Iris pigment epithelial cell (primary cell): ENCODE measurements at places on chromosomes 12 and 14.

DNA sequence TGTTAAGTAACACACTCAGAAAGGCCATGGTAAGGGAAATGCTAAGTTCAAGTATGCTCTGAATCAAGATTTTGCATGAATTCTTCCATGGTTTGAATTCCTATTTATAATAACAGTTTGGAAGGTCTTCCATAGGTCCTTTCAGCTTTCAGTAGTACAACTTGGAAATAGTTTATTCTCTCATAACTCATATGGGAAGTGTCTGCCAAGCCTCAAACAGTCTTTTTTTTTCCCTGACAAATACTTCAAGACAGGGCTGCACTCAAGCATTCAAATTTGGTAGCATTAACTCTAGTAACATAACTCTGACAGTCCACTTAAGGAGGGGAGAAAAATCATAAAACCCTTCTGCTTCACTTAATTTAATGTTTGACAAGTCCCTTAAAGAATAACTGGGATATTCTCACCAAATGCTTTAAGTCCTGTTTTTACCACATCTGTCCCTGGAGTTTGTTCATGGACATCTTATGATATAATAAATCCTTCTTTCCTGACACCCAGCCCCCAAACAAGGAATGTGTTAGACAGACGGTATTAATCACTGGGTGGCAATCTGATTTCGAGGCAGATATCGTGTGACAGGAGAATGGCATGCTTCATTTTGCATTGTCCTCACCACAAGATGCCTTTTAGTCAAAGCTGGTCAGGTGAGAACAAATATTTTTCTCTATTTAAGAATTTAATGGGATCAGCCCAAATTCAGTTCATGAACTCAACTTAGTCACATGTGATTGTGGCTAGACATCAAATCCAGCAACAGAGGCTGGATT is 165.7 kb downstream of the BMP4 start:
- no peak for DNase-seq

DNA sequence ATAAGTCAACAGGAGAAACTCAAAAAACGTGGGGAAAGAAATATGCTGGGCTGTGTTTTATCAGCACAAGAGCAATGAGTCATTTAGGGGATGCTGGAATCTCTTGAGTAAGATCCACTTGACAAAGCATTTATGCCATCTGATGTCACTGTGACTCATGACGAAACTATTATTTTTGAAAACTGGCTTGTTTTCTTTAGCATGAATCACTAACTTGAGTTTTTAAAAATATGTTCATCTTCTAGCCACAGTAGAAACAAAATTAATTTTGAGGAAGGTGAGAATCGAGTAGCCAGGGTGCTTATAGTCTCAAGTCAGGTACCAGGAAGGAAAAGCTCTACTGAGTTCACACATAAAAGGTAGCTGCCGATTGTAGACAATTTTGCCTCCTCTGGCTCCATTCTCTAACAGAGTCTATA is 456.2 kb upstream of the MGAT4C start:
- DNase-seq, result peak; percentile 99

DNA sequence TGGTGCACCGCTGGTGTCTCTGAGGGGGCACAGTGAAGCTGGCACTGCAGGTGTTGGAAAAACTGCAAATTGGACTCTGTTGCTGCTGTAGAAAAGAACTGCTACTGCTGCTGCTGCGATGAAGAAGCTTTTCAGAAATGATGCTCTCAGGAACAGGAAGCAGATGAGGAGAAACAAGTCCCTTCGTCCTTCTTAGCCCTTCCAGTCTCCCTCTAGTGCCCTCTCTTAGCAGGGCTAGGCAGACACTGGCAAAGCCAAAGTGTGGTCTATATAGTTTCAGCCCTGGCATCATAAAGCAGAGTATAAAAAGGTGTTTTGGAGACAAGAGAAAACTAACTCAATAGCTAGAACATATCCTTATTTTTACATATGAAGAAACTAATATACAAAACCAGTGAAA is 174.5 kb downstream of the MYRFL start:
- no peak for DNase-seq

DNA sequence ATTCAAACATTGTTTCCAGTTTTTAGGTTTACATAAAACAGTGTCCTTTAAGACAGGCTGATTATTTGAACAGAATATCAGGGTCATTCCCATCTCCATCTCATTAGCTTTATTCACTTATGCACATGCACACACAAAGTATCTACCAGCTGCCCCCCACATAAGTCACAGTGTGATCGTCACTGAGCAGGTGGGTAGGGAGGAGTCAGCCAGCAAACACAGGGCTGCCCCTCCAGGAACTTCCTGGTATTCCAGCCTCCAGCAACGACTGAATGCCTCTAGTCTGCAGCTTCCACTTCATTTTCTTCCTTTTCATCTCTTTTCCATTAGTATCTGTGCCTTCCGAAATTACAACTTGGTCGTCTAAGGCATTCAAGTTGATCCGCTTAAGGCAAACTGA is 48.8 kb upstream of the FOXN3 start:
- DNase-seq, result no peak

GRCh38 chr12:132106921-132107320 is 37.2 kb downstream of the DDX51 start:
- DNase-seq, result peak; percentile 59

GRCh38 chr12:55716582-55716957 is 724 bp downstream of the BLOC1S1 start:
- DNase-seq, result no peak

GRCh38 chr12:44930972-44931600 is 55.0 kb upstream of the NELL2 start:
- peak; percentile 66 for DNase-seq

DNA sequence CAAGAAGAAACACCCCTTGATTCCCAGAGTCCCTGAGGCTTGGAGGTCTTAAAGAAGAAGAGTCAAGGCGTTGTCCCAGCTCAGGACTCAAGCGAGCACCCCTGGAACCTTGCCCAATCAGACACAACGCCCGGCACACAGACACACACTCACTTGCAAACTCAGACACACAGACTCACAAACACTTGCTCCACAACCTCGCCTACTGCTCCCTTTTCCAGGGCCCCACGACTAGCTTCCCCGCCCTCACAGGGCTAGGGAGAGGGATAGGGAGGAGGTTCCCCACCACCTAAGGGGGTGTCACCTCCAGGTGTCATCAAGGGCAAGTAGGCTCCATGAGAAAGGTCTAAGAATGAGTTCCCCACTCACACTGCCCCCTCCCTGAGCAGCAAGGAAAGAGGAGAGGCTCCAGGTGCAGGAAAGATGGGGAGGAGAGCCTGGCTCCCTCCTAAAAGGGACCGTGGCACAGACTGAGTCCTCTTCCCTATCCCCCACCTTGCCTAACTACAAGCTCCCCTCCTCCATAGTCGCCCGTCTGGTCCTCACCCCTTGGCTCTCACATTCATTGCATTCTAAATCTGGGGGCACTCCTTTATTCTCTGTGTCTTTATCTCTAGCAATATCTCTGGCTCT is 717 bp downstream of the WNT10B start:
- no peak for DNase-seq

GRCh38 chr14:34340025-34340625 is 121.9 kb downstream of the SPTSSA start:
- DNase-seq, result no peak

DNA sequence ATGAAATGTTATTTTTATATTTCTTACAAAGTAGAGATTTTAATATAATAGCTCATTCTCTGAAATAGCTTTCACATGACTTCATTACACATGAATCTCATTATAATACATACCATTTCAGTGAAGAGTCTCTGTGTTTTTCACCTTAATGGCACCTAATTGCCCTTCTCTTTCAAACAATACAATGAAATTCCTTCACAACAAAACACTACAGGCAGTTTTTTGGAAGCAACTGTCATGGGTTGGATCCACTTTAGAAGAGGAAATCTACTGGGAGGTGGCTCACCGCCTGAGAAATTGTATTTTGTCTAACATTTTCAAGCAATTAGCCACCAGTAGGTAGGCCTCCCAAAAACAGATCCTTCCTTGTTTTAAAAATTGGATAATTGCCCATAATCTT is 40.3 kb upstream of the RGS6 start:
- no peak for DNase-seq

- no peak for DNase-seq
These were observed 87.6 kb downstream of the SLC15A5 start for GRCh38 chr12:16189849-16190248.

- DNase-seq, result peak; percentile 66
These were observed 101.0 kb downstream of the BEGAIN start for GRCh38 chr14:100486025-100486828.

GRCh38 chr14:93059917-93060545 is 55.7 kb downstream of the ITPK1 start:
- no peak for DNase-seq

DNA sequence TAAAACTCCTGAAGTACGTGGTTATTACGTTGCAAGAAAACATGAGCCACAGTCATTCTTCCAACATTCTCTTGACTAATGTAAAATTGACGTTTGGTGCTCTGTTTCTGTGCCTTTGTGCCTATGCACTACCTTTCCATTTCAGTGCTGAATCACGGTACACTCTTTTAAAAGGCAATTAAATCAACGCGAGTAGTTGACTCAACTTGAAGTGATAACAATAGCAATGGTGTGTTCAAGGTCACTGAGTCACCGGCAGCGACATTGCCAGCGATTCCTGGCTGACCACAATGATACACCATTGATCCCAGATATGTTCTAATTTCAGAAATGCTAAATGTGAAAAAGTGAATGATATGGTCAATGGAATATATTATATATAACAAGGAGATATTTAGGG is 17.8 kb downstream of the AK7 start:
- DNase-seq, result no peak
